ENCODE measurements at places on chromosomes 12 and 14. TPM values are rescaled to one million over a fixed set of nuclear protein-coding genes. Genes with fewer than 3 reads are reported as not detected.

Gene PRH1
- 12.0 TPM for total RNA-seq

Gene LRTM2
- not detected for total RNA-seq

Gene CHPT1
- 15.8 TPM for total RNA-seq

Gene RASSF9
- total RNA-seq: not detected

GRCh38 chr12:5498076-5498475, 66.2 kb downstream of the NTF3 start:
- DNase-seq: no peak
- no peak overlapping the region for H3K4me3 ChIP-seq
- peaks cover 4% of the 10 kb centered on the region for H3K27me3 ChIP-seq
- no peaks in the 10 kb centered on the region for H3K36me3 ChIP-seq
- H3K4me1 ChIP-seq: no peaks in the 10 kb centered on the region

DNA sequence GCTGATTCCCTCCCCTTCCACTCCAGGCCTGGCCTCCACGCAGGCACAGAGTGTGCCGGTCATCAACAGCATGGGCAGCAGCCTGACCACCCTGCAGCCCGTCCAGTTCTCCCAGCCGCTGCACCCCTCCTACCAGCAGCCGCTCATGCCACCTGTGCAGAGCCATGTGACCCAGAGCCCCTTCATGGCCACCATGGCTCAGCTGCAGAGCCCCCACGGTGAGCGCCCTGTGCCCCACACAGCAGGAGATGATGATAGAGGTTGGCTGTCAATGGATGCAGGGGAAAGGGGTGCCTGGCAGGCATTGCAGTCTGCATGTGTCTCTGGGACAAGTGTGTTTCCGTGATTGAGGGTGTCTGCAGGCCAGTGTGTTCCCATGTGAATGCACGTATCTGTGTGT, 18.8 kb downstream of the C12orf43 start:
- no peak for DNase-seq
- H3K4me1 ChIP-seq: no peaks in the 10 kb centered on the region
- no peak overlapping the region for H3K27ac ChIP-seq
- H3K27me3 ChIP-seq: peaks cover 5% of the 10 kb centered on the region
- no peaks in the 10 kb centered on the region for H3K36me3 ChIP-seq
- H3K4me3 ChIP-seq: no peak overlapping the region

DNA sequence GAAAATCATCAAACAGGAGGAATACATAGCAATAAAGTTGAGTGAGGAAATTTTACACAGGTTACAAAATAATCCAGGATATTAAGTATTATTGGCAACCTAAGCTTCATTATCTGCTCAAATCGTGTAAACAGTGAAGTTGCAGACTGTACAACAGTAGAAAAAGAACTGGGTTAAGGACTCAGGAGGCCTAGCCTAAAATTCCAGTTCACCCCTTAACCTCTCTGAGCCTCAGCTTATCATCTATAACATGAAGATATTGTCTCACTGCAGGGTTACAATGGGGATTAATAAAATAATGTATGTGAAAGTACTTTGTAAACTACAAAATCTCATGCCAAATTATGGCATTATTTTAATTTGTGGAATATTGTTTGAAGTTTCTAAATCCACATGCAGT, 26.0 kb downstream of the DDHD1 start:
- peaks cover 39% of the 10 kb centered on the region for H3K4me1 ChIP-seq
- H3K27me3 ChIP-seq: no peaks in the 10 kb centered on the region
- no peak for DNase-seq
- peak overlapping the region; percentile 75 for H3K27ac ChIP-seq

DNA sequence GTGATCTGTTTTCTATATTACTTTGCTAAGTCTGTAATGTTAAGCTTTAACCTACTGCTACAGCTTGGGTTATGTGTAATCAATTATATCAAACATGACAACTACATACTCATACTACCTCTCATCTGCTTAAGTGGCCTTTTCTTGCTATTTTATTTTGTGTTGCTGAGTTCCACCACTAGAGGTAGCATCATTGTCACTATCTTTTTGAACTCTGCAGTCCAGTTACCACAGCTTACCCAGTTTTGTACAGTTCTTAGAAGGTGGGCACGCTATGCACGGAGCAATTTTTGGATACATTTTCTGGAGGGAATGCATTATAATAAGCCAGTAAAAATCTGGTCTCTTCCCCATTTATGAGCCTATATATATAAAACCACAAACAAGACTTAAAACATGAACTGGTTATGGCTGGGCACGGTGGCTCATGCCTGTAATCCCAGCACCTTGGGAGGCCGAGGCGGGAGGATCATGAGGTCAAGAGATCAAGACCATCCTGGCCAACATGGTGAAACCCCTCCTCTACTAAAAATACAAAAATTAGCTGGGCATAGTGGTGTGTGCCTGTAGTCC, 48.5 kb downstream of the SAV1 start:
- no peaks in the 10 kb centered on the region for H3K36me3 ChIP-seq
- no peak for DNase-seq
- peaks cover 3% of the 10 kb centered on the region for H3K4me1 ChIP-seq
- no peak overlapping the region for H3K27ac ChIP-seq
- no peaks in the 10 kb centered on the region for H3K27me3 ChIP-seq
- no peak overlapping the region for H3K4me3 ChIP-seq
